ENCODE measurements at places on chromosomes 13 and 19.

DNA sequence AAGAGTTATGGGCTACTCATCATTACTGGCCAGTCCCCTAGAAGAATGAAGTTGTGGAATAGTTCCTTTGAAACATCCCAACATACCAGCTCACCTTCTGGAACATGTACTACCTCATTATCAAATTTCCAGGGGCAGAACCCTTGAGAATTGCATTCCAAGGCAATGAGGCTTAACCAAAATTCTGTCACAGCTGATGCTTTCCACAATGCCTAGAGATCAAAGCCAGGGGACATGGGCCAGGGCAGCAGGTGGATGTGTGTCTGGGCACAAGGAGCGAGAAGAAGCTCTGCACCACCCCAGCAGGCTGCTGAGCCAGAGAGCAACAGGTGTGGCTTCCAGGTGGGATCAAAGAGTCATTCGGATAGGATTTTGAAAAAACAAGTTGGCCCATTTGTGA is 362.1 kb downstream of the EFNB2 start:
- no peak for DNase-seq

GRCh38 chr13:79402074-79402635 is 3.9 kb downstream of the RBM26 start:
- no peak for DNase-seq

GRCh38 chr13:110307767-110308655 is 927 bp downstream of the COL4A2 start:
- no peak for DNase-seq

DNA sequence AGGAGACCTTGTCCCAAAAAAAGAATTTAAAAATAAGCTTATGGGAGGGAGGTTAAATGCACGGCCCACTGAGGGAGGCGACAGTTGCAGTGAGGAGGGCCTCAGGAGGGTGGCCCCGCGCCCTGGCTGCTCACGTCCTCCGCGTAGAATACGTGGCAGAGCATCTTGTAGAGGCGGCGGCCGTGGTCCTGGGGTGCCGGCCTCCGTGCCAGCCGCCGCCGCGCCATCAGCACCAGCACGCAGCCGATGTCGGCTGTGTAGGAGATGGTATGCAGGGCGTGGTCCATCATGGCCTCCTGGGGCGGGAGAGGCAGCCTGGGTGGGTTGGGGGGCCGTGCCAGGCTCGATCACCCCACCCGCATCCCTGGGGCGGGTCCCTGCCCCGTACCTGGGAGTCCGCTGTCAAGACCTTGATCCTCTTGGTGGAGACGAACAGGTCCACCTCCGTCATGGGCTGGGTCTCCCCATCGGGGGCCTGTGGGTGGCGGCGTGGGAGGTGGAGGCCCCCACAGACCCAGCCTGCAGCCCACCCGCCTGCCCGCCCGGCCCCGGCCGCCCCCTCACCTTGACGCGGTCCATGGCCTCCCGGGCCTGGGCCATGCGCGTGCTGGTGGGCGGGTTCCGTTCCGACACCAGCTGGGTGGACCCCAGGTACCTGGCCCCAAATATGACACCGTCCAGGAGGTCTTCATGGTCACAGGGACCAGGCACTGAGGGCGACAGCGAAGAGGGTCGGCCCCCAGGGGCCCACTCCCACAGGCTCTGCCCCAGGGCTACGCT is 7.7 kb downstream of the APBA3 start:
- DNase-seq: no peak

GRCh38 chr13:107138486-107138885 is 570.5 kb upstream of the ARGLU1 start:
- DNase-seq: no peak

- no peak for DNase-seq
Observed at GRCh38 chr13:68440874-68441273, 1210.7 kb upstream of the PCDH9 start.
